NCI-H1048 (cell line): ENCODE measurements at places on chromosomes 5 and 9.

GRCh38 chr5:1130218-1130946, 18.5 kb upstream of the SLC12A7 start:
- DNase-seq, result no peak

DNA sequence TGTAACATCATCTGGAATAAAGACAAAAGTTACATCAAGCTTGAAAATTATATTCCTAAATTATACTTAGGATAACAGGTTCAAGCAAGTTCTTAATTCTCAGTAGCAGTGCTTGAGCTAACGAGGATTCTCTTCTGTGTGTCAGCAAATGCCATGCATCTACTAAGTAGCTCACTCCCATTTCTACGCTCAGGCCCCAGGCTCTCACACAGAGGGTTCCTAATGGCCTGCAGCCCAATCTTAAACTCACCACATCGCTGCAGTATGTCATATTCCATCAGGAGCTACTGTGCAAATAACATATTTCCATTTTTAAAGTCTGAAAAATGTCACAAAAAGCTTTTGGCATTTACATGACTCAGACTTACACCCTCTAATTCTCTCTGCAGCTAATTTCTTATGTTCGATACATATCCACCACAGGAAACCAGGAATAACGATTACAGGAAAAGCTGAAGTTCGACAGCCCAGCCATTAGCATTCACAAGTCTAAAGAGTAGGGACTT, 474.8 kb downstream of the EFNA5 start:
- DNase-seq, result no peak

DNA sequence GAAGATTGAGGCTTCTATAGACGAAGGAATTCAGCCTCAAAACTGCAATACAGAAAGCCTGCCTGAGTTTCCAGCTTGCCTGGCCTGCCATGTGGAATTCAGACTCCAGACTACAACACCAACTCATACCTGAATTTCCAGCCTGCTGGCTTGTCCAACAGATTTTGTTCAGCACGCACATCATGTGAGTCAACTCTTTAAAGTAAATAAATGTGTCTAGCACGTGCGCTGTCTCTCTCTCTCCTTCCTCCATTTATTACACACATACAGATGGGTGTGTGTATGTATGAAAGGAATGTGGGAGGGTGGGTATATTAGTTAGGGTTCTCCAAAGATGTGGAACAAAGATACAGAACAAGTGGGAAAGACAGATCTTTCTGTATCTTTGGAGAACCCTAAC, 82.4 kb upstream of the TAS2R1 start:
- DNase-seq, result no peak

DNA sequence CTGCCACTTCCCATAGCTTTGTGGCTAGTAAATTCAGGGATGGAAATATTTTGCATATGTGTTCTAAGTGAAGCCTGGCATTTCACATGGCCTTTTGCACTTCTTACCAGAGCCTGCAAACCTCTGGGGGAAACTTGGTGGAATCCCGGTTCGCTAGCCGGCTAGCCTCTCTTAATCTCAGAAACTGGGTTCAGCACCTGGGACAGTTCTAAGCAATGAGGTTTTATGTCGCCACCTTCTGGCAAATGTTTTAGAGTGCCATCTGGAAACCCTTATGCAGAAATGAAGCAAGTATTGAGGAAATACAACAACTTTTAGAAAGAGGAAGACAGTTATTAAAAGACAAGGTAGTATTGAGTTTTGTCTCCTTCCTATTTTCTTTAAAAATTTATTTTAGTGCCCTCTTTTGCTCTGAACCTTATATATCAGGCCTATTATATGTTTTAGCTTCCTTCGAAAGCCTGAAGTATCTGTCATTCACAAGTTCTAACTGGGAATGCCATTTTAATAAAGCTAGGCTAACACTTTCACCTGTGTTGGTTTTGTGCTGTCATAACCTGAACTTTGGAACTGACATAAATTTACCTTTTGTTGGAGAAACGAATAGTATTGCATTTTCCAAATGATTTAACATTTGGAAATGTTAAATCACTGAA, 963 bp upstream of the HTR1A start:
- DNase-seq, result peak; percentile 52

DNA sequence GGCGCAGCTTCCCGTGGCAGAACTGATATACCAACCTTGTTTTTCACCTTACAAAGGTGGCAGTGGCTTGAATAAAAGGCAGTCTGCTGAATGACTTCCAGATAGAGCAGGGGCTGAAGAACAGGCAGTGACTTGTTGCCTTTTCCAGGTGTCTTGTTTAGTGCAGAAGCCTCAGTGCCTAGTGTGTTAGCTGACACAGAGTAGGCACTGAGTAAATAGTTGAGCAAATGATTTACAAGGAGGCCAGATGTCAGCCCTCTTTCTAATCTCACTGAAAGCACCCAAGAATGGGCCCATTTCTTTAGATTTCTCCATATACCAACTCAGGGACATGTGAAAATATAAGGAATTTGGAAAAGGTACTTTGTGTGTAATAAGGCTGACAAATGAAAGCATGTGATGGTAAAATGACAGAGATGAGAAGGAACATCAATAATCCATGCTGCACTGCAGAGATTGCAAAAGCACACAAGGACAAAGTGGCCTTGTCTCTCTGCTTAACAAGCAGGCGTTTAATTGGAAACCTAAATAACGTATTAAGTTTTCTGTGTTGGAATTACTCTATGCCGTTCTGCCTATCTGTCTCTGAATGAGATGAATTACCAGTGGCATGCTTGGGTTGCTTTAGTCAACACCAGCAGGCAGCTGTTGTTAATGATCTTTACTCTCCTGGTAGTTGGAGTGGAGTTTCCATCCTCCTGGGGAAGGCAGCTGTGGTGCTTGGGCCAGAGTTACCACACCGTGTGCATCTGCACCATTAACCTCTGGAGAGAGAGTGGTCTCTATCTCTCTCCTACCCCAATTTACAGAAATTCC, 360.1 kb upstream of the C9orf72 start:
- no peak for DNase-seq

- no peak for DNase-seq
Observed at GRCh38 chr5:172683264-172683644, 42.2 kb downstream of the NEURL1B start.

- DNase-seq, result no peak
Observed at GRCh38 chr5:89668821-89669220, 740.7 kb downstream of the CETN3 start.

- no peak for DNase-seq
Observed at GRCh38 chr5:119327018-119327417, 28.8 kb upstream of the TNFAIP8 start.

DNA sequence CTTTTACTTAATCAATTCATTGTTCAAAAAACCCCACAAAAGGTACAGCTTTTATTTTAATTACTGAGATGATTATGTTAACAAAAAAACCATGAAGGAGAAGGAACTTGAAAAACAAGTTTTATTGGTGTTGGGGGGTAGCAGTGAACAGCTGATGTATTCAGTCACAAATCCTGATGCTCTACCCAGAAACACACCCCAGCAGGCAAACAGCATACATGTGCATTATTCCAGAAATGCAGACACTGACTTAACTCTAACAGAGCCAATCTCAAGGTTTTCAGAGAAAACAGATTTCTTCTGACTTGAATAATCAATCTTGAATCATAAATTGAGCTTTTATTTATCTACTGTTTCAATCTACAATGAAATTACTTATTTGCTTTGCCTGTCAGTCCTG, 175.2 kb downstream of the ZSWIM6 start:
- DNase-seq, result no peak

GRCh38 chr9:34171753-34172535, 6.9 kb upstream of the UBAP1 start:
- no peak for DNase-seq

DNA sequence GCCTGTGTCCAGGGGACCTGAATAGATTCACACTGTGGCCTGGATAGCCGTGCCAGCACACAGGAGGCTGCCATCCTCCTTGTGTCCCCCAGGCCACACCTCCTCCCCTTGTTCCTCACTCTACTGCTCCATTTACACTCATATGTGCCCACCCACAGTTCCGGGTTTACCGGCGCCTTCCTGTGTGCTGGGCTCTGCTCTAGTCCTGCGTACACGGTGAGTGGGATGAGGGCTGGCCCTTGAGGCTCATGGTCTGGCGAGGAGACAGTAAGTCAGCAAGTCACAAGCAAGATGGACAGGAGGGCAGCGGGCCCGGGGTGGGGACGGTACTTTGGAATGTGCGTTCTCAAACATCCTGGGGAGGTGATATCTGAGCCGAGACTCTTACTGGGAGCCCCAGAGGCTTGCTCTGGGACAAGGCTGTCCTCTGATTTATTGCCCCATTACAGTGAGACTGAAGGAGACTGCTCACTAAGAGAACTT, 32.4 kb upstream of the NXNL2 start:
- DNase-seq, result no peak

- no peak for DNase-seq
Observed at GRCh38 chr9:106954558-106954957, 91.6 kb downstream of the ZNF462 start.

DNA sequence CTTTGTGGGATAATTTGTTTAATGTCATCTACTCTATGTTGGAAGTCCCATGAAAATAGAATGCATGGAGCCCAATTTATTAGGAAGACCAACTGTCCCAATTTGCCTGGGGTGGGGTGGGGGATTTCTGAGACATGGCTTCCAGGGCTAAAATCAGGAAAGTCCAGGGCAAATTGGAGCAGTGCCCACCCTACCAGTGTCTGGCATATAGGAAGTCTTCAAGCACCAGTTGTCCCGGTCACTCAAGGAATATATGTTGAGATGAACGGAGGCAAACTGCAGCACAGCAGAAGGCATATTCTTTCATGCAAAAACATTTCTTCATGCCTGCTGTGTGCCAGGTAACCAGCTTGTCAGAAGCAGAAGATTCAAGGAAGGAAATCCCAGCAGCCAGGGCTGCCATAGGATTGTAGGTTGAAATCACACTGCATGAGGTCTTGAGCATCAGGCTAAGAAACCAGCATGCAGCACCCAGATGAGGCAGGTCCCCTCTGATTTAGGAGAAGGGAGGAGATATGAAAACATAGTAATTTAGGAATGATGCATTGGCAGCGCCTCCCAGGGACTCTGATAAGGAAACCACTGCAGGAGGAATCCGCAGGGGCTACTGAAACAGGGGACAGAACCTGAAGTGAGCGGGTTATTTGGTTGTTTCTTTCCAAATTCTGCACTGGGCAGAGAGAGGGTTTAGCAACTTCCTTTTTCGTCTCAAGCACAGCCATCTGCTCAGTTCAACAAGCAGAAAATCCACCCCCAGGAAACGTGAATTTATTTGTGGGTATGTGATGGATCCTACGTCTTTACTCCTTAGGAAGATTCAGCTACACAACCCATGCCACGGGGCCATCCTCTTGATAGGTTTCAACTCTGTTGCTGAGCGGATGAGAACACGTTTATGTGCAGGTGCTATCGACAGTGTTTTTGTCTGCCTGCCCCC, 112.6 kb upstream of the CPEB4 start:
- DNase-seq, result no peak

GRCh38 chr5:68242743-68243142, 27.2 kb downstream of the PIK3R1 start:
- DNase-seq, result no peak

DNA sequence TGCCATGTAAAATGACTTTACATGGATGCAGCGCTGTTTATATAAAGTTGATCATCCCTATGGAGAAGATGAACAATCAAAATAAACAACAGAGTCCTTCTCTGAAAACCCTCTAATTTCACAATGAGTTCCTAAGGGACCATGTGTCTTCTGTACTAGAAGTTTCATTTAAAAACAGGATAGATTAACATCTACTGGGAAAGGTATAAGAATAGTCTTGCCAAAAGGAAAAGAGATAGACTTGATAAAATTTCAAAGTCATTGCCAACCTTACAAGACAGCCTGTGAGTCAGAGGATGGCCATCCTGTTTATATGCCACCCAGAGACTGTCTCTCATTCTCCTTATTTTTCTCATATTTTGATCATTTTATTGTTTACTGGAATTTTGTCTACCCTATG, 367.1 kb upstream of the PDE4D start:
- DNase-seq, result no peak
